HFFc6 (cell line): ENCODE measurements at places on chromosomes 2 and 18. TPM values are rescaled to one million over a fixed set of nuclear protein-coding genes. Genes with fewer than 3 reads are reported as not detected.
A peak's percentile ranks its signal among the peaks of the same experiment; 100 is the strongest.

SOWAHC gene
- total RNA-seq = 10.4 to 12.0 TPM (median 11.4 TPM) in 3 replicates

UGT1A9 gene
- total RNA-seq = not detected in 2 replicates

ANKRD44 gene
- 2.6 to 5.7 TPM (median 3.0 TPM) in 3 replicates for total RNA-seq

POTEC gene
- total RNA-seq = not detected in 3 replicates

MAL gene
- not detected in 3 replicates for total RNA-seq

EFR3B gene
- 0.17 and 0.47 TPM in 2 replicates for total RNA-seq

CMPK2 gene
- not detected in 3 replicates for total RNA-seq

DNA sequence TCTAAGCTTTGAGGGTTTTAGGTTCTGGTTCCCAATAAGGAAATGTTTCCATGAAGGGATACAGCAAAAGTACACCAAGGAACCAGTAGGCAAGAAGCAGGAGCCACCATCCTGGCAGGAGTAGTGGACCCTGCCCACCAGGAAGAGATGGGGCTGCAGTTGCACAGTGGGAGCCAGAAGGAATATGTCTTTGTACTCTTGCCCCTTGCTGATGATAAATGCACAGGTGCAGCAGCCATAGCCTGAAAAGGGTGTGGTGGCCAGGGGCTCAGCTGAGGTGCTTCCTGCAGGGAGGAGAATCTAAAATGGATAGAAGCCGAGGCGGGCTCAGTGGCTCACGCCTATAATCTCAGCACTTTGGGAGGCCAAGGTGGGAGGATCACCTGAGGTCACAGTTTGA is 27.5 kb downstream of the TMEM127 start:
- no peak for DNase-seq

- no peak for DNase-seq
Observed at GRCh38 chr2:129925381-129925780, 54.1 kb upstream of the RAB6C start.

DNA sequence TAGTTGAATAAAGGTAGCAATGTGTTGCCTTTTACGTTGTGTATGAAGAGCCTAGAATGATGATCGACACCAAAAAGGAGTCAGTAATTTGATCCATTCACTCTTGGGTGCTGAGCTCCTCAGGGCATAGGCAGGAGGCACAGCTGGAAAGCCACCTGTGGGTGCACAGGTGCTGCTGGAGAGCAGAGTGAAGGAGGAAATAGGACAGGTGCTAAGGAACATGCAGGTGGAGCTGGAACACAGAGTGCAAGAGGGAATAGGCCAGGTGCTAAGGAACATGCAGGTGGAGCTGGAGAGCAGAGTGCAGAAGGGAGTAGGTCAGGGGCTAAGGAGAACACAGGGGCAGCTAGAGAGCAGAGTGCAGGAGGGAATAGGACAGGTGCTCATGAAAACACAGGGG is 86.1 kb downstream of the SH3YL1 start:
- no peak for DNase-seq

- no peak for DNase-seq
Observed at GRCh38 chr2:167298017-167298416, 409.7 kb downstream of the XIRP2 start.

DNA sequence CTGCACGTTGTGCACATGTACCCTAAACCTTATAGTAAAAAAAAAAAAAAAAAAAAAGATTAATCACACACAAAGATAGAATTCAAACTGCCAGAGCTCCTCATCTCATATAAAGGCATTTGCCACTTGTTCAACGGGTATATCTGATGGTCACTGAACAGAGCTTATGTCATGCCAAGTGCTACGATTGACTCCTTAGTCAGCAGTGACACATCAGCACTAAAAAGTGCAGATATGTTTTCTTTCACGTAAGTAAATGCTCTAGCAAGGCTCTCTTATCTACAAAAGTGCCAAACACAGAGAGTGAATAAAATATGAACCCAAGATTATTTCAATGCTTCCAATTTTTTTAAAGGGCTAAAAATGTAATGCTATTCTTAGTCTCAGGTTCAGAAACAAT is 1.1 kb downstream of the LMAN1 start:
- DNase-seq = peak; percentile 74

DNA sequence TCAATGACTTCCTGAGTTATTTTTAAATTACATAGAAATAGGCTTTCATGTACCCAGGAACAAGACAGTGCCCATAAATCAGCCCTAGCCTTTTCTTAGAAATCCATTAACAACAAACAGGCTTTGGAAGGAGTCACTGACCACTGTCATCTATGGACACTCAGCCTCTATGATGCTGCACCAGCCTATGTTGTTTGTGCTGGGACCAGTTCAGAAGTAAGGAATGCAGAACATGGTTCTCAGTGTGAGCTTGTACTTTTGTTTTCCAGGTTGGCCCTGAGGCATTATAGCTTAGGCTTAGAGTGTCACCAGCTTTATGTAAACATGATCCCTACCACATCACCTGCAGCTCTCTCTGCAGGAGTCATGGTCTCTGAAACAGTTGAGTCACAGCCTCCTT is 335.7 kb upstream of the CDH7 start:
- DNase-seq = no peak

DNA sequence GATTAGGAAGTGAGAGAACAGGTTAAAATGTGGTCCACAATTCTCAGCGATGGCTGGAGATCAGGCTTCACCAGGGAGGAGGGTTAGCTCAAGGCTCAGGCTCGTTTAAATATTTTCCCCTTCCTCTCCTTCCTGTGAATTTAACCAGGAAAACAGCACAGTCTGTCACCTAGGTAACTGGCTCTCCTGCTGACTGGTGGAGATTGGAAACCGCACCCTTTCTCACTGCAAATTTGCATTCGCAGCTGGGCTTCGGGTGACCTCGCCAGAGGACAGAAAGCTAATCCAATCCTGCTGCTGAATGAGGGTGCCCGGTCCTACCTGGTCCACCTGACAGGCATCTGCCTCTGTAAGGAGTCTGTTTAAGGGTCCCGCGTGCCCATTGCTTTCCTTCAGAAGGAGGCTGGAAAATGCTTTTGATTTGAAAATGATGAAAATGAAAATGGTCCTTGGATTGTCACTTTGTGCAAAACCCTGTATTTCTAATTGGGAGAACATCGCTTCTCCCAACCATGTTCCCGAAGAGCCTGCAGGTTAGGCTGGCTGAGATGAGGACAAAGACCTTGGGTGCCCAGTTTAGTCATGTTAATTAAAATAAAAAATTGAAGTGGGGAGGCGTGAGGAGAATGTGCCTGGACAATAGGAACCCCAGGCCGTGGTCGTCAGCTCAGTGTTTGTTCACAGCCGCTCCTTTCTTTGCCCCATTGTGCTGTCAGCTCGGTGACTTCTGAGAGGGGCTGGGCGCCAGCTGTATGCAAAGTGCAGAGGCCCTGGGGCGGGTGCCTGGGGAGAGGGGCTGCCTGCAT is 43.4 kb upstream of the MTCL1 start:
- no peak for DNase-seq

- DNase-seq = peak; percentile 4
Observed at GRCh38 chr18:74190086-74190485, 41.8 kb downstream of the TIMM21 start.

DNA sequence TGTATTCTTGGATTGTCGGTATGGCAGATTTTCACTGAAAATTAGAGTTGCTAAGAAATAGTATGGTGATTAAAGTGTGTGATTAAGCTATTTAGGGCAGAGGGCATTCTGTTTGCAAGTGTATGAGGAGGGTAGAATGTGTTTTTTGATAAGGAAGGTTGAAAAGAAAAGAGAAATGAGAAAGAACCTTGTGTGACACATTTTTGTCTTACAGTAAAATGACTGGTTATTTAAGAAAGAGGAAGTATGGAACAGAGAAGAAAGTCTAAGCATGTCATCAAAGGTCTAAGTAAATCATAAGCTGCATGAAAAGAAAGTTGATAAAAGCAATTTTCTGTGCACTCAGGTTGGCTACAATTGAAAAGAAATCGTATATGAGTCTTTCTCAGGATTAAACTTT is 5.2 kb upstream of the RSAD2 start:
- no peak for DNase-seq

GRCh38 chr2:39432701-39433100 is 4.4 kb downstream of the MAP4K3 start:
- DNase-seq = no peak

- DNase-seq = no peak
Observed at GRCh38 chr2:34368304-34368703, 769.2 kb upstream of the FAM98A start.

DNA sequence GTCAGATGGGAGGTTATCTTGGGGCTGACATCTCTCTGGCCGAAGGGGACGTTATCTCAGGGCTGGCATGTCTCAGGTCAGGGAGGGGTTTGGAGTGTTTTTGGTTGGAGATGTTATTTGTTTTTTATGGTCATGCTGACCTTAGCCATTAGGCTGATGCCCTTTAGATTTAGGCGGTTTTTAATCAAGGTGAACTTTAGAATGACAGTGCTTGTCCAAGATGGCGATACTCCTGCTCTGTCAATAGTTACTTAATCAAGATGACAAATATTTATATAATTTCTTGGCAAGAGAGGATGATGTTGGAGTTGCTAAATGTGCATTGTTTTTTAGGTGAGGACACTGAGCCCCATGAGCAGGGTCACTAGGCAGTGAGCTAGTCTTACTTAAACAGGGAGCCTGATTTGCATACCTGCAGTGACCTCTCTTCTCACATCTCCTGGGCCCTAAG is 34.5 kb downstream of the MERTK start:
- no peak for DNase-seq

DNA sequence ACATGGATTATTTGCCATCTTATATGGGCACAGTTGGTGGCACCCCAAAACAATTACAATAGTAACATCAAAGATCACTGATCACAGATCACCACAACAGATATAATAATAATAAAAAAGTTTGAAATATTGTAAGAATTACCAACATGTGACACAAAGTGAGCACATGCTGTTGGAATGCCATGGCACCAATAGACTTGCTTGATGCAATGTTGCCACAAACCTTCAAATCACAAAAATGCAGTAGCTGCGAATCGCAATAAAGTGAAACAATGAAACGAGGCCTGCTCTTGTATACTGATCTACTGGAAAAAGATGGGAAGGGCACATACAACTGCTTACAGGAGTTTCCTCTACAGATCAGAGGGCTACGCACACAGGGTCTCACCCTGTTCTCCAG is 32.2 kb upstream of the AMMECR1L start:
- peak; percentile 13 for DNase-seq

GRCh38 chr2:232341739-232342126 is 36.8 kb upstream of the ALPP start:
- DNase-seq = no peak

DNA sequence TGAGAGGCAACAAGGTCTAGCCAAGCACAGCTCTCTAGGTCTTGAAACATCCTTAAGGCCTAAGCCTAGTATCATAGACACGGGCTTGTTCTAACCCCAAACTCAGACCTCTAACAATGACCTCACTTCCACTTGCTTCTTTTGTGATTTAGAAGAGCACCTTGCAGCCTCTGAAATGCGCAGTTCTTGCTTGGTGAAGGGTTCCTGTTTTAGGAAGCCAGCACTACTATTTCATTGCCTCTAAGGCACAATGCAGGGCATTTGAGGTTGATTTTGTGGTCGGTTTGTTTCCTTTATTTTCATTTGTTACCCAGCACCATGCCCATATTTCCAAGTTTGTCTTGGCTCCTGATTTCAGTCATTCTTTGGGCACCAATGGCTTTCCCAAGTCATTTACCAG is 117.0 kb upstream of the CYP1B1 start:
- DNase-seq = no peak

DNA sequence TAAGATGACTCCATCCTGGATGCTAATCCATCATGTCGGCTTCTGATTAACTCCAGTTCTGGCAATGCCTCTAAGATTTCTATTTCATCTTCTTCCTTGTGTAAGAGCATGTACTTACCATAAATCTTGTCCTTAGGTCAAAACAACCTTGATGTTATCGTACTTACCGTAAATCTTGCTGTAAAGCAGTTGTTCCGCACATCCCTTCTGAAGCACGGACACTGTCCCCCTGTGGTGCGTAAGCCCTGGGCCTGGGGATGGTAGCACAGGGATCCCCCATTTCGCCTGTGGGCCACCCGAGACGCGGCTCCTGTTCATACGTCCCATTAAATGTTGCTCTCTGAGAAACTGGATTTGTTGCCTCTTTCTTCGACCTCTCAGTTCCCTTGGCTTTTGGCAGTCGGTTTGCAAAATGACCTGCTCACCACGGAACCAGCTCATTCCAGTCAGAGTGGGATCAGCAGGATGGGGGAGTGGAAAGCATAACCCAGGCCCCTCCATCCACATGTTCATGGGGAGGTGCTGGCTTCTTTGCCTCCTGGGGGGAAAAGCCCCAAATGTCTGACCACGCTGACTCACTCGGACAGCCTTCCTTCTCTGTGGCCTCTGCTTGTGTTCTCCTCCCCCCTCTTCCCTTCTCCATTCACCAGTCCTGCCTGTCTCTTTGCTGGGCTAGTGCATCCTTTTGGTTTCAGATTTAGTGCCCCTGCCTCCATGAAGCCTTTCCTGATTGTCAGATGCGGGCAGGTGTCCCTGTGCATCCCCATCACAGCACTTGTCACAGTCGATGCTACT is 49.9 kb downstream of the RAB31 start:
- DNase-seq = peak; percentile 13

DNA sequence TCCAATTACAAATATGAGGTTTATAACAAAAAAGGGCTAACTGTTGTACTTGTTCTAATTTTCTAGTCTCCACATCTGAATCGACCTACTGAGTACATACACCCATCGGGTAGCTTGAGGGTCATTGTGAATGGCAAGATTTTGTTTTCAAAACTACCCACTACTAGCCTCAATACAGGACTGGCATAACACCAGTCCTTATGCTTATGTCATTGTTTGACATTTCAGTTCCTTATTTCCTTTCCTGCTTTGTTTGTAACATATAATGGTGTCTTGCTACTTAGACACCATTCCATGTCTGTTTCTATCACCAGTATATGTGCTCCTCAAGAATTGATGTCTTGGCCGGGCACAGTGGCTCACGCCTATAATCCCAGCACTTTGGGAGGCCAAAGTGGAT is 86.0 kb downstream of the EPHA4 start:
- DNase-seq = no peak

- DNase-seq = no peak
Observed at GRCh38 chr2:145811276-145812164, 1291.6 kb upstream of the ZEB2 start.

GRCh38 chr2:200159829-200160781 is 146.4 kb upstream of the SPATS2L start:
- DNase-seq = no peak

DNA sequence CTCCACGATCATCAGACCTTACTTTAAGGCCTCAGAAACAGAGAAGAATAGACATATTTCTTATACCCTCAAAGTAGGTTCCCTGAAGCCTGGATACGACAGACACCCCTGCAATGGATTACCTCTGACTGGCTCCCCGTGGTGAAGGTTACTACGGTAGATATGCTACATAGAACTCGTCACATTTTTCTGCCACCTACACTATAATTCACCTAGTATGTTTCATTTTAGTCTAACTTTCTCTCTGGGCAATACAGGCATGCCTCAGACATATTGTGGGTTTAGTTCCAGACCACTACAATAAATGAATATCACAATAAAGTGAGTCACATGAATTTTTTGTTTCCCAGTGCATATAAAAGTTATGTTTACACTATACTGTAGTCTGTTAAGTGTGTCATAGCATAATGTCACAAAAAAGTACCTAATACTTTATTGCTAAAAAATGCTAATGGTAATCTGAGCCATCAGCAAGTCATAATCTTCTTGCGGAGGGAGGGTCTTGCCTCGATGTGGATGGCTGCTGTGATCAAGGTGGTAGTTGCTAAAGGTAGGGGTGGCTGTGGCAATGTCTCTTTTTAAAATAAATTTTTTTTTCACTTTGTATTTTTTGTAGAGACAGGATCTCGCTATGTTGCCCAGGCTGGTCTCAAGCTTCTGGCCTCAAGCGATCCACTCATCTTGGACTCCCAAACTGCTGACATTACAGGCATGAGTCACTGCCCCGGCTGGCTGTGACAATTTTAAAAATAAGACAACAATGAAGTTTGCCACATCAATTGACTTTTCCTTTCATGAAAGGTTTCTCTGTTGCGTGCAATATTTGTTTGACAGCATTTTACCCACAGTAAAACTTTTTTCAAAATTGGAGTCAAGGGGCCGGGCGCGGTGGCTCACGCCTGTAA is 64.6 kb downstream of the TGIF1 start:
- no peak for DNase-seq
